ENCODE measurements at places on chromosomes 3 and 15. TPM values are rescaled to one million over a fixed set of nuclear protein-coding genes. Genes with fewer than 3 reads are reported as not detected.
A peak's percentile ranks its signal among the peaks of the same experiment; 100 is the strongest.

DNA sequence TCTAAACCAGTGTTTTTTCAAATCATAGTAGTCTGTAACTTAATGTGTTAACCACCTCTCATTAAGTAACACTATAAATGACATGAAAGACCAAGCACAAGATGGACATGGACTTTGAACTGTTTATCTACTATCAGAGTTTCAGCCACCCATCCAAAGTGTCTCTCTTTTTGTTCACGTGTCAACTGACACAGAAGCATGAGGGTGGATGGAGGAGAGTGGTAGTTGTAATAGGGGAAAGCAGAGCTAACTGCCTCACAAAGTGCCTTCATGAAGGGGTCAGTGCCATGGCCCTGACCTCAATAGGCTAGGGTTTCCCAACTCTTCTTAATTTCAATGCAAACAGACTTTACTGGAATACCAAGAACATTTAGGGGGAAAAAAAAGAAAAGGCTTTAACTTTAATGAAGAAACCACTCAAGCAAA, 32.1 kb upstream of the TRPM7 start:
- no peak for DNase-seq

DNA sequence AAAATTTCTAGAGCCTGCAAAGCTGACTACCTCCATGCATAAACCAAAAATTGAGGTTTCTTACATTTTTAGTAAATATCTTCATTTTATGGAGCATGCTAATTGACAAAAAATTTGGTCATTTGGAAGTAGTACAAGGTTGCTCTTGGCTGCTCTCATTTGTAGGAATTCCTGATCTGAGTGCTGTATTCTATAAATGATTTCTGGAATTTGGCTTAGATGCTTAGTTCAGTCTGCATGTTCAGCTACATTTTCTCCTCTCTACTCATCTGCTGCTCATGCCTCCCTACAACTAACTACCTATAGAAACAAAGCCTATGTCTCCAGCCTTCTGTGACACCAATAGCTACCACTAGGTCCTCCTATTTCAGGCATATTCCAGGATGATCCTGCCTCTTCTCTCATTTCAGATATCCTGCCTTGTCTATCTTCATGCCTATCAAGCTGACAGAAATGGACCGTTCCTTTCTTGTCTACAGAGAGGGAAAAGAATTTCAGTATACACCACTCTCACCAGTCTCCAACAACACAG, 901.1 kb downstream of the TBL1XR1 start:
- no peak for DNase-seq

- no peak for DNase-seq
Measured at GRCh38 chr3:111801693-111802092, 57.4 kb upstream of the PHLDB2 start.

DNA sequence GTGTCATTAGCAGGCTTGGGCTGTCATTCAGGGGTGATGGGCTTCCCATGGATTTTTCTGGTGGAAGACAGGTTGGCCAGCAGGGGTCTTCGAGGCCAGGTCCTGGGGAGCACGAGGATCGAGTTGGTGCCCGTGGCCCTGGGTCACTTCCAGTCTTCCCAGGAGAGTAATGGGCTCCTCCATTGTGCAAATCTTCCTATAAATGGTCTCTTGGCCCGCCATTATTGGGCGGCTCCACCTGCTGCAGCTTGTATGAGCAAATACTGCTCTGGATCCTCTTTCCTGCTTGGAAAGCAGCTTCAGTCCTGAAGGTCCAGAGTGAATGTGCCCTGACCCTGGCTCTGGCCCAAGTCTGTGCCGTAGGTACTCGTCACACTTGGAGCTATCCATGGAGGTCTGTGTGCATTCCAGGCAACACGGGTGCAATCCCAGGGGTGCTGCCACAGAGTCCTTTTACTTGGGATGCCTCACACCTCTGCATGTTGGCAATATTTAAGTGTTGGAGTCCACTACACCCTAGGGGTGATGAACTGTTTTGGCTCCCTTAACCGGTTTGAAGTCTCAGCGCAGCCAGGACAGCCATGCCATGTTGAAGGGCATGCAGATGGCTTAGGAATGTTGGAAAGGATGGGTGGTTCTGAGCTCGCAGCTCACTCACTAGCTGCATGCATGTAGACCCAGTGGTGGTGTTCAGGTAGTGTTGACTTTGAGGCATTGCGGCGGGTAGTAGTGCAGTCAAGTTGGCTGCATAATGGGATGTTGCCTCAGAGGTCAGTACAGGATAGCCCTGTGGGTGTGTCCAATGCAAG, 97.6 kb downstream of the SNRPN start:
- DNase-seq: no peak

DNA sequence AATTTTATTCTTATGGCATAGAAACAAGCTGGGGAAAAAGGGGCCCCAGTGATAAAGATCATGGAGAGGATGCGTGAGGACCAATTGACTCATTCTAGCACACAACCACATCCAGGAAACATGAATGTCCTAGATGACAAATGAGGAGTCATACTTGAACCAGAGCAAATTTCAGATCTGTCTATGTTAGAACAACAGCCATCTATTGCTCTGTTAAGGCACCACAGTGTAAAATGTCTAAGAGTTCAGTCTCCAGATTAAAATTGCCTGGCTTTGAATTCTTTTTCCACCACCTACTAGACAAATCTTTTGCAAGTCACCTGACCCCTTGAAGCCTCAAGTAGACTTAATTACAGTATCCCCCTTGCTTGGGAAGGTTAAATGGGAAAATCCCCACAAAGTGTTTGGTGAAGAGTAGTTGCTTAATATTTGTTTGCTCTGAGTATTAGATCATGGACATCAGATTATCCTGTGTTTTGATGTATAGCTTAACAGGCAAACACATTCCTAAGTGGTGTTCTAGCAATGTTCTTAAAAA, 258.7 kb upstream of the TGFBR2 start:
- DNase-seq: no peak

GRCh38 chr15:70833861-70834765, 19.8 kb downstream of the LARP6 start:
- no peak for DNase-seq

DNA sequence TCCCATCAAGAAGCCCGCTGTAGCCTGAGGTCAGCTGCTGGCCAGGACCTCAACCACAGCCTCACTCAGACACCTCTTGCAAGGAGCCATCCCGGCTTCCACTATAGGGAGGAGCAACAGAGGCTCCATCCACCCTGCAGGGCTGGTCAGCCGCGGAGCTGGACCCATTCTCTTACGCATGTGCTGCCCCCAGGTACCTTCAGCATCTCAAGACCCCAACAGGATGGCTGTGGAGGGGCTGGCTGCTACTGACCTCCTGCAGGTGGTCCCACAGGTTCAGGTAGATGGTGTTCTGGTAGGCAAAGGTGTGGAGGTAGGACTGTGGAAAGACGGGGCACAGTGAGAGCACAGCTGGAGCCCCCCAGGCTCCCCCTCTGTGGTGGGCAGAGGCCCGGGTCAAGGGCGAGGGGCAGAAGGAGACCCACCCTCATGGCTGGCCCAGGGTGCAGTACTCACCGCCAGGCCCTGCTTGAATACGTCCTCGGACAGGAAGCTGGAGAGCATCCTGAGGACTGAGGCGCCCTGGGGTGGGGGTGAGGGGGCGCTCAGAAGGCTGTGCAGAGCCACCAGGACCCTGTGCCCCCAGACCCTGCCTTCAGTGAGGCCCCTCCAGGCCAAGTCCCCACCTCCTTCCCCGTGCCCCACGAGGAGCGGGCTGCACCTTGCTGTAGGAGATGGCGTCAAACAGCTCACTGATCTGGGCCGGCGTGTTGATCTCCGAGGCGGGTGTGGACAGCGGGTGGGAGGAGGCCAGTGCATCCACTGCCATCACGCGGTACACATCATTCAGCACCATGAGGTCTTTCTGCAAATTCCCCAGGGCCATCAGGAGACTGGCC, 11.4 kb downstream of the ANPEP start:
- no peak for DNase-seq

The CYP8B1 gene
- polyA plus RNA-seq: 0.17 TPM

- no peak for DNase-seq
Measured at GRCh38 chr15:91289324-91289723, 189.3 kb downstream of the SV2B start.

DNA sequence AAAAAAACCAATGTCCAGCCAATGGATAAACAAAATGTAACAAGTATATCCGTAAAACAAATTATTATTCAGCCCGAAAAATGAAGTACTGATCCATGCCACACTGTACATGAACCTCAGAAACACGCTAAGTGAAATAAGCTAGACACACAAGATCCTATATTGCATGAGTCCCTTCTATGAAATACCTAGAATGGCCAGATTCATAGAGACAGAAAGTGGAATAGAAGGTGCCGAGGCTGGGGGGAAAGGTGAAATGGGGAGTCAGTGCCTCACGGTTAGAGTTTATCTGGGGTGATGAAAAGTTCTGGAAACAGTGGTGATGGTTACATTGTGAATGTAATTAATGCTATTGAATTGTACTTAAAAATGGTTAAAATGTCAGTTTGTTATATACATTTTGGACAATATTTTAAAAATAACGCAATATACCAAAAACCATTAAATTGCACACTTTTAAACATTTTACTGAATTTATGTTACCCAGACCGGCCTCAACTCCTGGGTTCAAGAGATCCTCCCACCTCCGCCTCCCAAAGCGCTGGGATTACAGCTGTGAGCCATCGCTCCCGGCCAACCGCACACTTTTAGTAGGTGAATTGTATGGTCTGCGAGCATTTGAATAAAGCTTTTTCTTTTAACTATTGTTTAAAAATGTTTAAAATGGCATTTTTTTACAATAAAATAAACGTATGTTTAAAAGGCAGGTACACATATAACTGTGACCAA, 2.1 kb downstream of the RNF168 start:
- DNase-seq: no peak

GRCh38 chr3:48503401-48504050, 448 bp downstream of the SHISA5 start:
- no peak for DNase-seq

- DNase-seq: no peak
Measured at GRCh38 chr3:129413687-129414506, 14.5 kb downstream of the EFCAB12 start.

- no peak for DNase-seq
Measured at GRCh38 chr3:151976211-151977050, 103.0 kb downstream of the SUCNR1 start.

DNA sequence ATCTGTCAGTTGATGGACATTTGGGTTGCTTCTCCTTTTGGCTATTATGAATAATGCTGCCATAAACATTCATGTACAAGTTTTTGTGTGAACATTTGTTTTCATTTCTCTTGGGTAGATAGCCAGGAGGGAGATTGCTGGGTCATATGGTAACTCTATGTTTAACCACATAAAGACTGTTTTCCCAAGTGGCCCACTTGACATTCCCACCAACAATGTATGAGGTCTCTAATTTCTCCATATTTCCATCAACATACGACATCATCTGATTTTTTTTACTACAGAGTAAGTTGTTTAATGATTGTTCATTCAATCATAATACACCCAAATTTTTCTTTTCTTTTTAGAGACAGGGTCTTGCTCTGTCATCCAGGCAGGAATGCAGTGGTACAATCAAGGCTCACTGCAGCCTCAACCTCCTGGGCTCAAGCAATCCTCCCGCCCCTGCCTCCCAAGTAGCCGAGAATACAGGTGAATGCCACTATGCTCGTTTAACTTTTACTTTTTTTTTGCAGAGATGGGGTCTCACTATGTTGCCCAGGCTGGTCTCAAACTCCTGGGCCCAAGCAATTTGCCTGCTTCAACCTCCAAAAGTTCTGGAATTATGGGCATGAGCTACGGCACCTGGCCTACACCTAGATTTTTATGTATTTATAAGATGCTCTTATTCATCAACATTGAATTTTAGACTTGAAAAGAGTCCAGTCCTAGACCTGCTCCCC, 6.8 kb downstream of the IP6K1 start:
- DNase-seq: no peak

GRCh38 chr3:74592359-74592758, 22.1 kb downstream of the CNTN3 start:
- DNase-seq: no peak

DNA sequence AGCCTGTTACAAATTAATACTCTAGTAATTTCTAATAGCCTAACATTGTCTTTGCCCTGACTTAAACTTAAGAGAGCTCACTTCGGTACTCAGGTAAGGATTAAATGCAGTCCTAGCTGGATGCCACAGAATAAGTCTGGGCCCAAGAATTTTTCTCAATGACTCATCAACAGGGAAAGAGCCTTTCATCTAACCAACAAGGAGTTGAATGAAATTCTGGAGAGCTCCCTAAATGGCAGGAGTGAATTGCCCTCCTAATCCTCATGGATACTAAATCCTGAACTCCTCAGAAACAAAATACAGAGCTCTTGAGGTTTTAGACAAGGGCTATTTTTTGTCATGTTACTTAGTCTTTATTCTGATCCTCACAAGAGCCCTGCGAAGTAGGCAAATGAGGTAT, 159.5 kb downstream of the PLCH1 start:
- DNase-seq: no peak

- no peak for DNase-seq
Measured at GRCh38 chr3:120846073-120846472, 61.9 kb upstream of the STXBP5L start.

- DNase-seq: no peak
Measured at GRCh38 chr15:69634860-69635259, 182.2 kb downstream of the RPLP1 start.

DNA sequence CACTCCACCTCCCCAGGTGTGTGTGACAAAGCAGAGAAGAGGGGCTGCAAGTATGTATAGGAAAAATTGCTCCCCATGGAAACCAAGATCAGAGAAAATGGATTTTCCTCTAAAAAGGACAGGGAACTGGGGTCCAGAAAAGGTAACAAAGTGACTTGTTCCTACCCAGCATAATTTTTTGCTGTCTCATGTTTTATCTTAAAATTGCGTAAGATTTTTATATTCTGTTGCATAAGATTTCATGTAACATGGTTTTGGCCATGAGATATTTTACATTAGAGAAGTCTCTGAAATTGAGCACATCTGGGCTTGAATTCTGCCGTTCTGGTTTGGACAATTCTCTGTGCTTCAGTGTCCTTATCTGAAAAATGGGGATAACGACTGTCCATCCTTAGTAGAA, 335.7 kb upstream of the RORA start:
- no peak for DNase-seq

The ITIH1 gene
- 0.15 TPM for polyA plus RNA-seq

DNA sequence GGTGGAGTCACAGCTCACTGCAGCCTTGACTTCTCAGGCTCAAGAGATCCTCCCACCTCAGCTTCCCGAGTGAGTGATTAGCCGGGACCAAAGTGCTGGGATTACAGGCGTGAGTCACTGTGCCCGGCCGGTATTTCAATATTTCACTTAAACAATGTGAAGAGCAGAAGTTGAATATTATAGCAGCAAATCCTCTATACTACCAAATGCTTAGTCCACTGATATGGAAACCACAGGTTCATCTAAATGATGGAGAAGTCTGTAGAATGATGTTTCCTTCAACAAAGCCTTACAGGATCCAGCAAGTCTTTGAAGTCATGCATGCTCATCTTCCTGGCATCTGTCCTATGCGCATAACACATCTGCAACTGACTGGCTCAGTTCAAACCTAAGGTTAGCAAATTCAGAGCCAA, 20.3 kb upstream of the UACA start:
- DNase-seq: no peak

- DNase-seq: peak; percentile 84
Measured at GRCh38 chr3:58628823-58629562, 37.6 kb downstream of the FAM3D start.

The KIF7 gene
- polyA plus RNA-seq: 11.2 TPM

DNA sequence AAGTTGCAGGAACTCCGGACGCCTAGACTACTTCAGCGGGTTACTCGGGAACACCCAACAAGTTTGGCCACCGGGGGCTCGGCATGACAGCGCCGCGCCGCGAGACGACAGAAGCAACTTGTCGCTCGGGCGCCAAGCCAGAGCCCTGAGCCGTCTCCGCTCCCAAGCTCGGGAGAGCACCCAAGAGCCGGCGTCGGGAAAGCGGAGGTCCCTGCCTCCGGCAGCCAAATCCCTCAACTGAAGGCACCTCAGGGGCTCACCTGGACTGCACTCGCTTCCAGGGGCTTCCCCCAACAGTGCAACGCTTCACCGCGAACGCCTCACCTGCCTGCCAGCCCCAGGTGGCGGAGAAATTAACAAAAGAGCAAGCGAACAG, 640 bp downstream of the MB21D2 start:
- peak; percentile 70 for DNase-seq
